ENCODE measurements at places on chromosomes 12 and 14.

DNA sequence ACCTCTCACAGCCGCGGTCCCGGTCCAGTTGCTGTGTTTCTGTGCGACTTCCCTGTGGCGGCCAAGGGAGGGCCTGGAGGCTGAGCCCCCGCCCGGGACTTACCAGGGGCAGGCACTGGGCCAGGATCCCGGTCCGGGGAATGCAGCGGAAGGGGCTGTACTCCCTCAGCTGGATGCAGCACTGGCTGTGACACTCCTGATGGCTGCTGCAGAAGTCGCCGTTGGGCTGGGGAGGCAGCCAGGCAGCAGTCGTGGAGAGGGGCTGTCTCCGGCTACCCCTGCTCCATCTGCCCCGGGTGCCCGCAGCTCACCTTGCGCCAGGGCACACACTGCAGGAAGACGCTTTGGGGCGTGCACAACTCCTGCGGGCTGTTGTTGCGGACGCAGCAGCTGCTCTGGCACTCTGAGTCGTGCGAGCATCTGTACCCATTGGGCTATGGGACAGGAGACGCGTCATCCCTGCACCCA lies 6.2 kb downstream of the LRCOL1 start:
- no peak for DNase-seq

GRCh38 chr12:105455261-105455660 lies 124.8 kb downstream of the C12orf75 start:
- DNase-seq = no peak

DNA sequence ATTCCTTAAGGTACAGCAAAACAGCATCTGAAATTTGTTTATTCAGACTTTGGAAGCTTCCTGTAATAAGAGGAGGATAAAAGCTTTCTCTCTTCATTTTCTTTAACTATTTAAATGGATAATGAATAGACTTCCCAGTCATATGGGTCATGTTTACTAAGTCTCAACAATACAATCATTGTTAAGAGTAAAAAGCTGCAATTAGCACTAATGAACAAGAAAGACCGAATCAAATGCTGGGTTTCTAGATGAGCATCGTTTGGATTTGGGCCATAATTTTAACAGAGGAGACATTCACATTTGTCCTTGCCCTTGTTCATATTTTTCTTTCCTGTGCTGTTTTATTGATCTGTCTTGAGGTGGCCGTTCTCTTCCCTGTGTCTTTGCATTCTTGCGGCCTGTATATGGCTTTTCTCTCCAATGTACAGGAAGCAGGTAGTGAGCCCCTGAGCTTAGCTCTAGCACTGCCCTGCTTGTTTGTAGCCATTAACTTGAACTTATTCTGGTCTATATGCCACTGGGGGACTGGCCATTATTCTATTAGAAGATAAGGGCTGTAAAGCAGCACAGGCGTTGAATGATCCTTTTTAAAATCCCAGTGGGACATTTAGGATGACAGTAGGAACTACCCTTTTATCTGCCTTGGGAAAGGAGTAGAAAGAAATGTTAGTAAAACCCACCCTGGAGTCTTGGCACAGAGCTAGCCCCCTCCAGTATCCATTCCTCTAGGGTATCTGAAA lies 34.6 kb downstream of the ABHD12B start:
- no peak for DNase-seq

DNA sequence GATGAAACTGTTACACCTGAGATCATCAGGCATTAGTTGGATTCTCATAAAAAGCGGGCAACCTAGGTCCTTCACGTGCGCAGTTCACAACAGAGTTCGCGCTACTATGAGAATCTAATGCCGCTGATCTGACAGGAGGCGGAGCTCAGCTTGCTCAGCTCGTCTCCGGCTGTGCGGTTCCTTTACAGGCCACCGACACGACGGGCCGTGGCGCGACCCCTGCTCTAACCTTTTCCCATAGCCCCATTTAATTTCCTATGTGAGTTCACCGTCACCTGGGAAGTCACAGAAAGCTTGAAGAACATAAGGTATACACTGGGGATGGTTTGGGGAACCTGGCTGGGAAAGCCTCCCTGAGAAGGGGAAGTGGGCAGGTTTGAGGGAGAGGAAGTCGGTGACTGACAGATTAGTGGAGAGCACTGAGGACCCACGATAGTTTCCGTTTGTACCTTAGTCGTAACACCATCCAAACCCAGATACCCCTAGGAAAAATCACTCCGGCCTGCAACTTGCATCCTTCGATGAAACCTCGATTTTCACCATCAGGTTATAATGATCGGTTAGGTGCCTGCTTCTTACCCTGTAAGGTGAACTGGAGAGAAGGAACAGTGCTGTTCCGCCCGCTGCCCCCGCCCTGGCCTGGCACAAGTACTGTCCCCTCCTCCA lies 2.8 kb upstream of the AAAS start:
- DNase-seq = peak; percentile 44

- no peak for DNase-seq
Measured at GRCh38 chr12:106791531-106791930, 17.0 kb downstream of the RIC8B start.

DNA sequence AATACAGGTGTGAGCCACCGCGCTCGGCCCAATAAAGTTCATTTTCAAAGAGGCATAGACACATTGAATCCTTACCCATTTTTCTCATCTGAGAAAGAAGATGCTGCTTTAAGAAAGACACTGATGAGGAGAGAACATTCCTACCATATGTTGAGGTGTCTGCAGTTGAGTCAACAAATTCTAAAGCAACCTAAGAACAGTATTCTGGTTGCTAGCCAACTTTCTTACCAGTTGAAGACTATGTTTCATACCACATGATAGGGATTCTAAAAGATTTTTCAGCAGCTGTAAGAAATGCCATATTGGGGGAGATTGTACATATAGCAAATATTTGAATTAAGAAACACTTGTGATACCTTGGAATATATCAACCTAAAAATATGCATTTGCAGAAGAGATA lies 160.1 kb downstream of the SRGAP1 start:
- no peak for DNase-seq

DNA sequence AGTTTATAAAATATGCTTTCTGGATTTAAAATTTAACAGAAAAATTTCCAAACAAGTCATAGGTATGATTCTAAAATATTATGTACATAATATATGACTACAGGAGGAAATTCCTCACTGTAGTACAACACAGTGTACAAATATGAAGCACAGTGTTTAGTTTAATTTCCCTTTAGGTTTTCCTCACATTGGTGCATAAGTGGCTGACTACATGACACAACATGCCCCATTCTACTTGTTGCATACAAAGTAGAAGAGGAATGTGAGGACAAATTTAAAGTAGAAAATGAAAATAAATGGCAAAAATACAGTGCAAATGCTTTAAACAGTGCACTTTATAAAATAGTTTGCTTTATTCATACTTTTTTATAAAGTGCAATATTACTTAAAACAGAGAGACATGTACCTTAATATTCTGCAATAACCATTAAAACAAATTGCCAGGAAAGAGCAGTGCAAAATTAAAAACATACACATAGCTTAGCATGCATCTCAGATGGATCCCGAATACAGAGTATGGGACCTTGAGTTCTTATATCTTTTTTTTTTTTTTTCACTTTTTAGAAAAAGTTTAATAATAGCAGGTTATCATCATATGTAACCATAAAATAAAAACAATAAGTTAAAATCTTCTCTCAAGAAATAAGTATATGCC lies 54.8 kb upstream of the TTC7B start:
- no peak for DNase-seq

DNA sequence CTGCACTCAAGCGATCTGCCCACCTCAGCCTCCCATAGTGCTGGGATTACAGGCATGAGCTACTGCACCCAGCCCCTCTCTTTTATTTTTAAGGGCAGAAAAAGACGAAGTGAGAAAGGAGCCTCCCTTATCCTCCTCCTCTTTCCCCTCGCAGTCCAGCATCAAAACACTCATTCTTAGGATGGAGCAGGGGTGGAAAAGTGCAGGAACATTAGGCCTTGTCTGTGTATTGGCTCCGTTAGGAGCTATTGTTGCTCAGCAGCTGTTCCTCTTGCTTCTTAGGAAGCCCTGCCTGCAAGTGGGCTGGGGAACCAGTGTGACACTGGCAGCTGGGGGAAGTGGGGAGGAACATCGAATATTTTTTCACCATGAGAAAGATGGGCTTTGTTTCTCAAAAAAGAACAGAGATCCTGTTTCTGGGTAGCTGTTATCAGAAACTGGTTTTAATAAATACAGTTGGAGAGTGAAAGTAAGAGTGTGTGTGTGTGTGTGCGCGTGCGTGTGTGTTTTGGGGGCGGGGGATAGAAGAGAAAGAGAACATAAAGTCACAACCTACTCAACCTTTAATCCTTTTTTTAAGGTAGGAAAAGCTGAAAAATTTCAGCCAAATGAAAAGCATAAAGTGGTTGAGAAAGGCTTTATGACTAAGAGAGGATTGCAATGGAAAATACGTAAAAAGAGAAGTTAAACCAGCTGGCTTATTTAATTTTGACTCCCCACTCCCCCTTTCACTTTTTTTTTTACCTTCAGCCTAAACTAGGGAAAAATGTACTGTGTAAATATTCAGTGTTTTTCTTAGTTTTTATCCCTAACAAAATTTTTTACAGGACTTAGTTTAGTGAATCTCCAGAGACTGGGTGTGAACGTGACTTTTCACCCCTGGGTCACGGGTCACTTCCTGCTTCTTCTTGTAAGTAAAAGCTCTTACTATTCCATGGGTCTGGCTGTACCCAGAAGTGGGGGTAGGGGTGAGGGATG lies 197.2 kb upstream of the PLEKHG7 start:
- DNase-seq = peak; percentile 32

DNA sequence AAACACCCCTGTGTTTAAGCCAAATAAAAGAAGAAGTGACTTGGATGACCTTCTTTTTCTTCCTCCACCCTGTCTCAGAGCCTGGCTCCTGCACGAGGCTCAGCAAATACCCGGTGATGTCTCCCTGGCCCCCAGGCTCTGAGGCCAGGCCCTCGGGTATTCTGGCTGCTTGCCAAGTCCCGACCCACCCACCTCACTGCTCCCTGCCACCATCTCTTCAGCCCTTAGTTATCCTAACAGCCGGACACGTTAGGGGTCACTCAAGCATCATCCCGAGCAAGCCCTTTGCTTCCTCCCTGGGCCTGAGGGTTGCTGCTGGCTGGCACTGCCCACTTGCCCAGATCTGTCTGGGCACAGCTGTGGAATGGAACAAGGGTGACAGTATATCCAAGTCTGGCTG lies 7.2 kb downstream of the RPS6KL1 start:
- DNase-seq = no peak

GRCh38 chr14:35969310-35969709 lies 143.2 kb downstream of the BRMS1L start:
- DNase-seq = no peak

GRCh38 chr14:58822856-58823255 lies 185.1 kb downstream of the DACT1 start:
- no peak for DNase-seq

- DNase-seq = no peak
Measured at GRCh38 chr12:2543801-2544200, 251.0 kb upstream of the FKBP4 start.

GRCh38 chr12:116714175-116714574 lies 23.7 kb downstream of the SPRING1 start:
- DNase-seq = no peak

DNA sequence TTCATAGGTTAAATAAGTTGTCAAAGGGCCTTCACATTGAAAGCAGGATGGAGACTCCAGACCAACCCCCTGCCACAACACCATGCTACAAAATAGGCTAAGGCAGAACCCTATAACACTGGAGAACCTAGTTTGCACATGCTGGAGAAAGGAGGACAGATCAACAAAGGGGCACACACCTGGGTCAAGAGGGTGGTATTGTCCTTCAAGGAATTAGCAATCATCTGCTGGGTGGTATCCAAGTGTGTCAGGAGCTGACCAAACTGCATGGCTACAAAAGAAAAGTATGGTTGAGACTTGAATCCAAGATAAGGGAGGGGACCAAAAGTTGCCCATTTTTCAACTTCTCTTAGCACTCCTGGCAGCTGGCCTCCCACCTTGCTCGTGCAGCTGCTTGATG lies 9.2 kb downstream of the MBD6 start:
- no peak for DNase-seq

- DNase-seq = no peak
Measured at GRCh38 chr14:72612041-72612440, 281.9 kb downstream of the DPF3 start.

GRCh38 chr12:22211128-22211527 lies 123.4 kb downstream of the ST8SIA1 start:
- DNase-seq = no peak

- no peak for DNase-seq
Measured at GRCh38 chr14:24074625-24075484, 3.5 kb downstream of the CPNE6 start.

DNA sequence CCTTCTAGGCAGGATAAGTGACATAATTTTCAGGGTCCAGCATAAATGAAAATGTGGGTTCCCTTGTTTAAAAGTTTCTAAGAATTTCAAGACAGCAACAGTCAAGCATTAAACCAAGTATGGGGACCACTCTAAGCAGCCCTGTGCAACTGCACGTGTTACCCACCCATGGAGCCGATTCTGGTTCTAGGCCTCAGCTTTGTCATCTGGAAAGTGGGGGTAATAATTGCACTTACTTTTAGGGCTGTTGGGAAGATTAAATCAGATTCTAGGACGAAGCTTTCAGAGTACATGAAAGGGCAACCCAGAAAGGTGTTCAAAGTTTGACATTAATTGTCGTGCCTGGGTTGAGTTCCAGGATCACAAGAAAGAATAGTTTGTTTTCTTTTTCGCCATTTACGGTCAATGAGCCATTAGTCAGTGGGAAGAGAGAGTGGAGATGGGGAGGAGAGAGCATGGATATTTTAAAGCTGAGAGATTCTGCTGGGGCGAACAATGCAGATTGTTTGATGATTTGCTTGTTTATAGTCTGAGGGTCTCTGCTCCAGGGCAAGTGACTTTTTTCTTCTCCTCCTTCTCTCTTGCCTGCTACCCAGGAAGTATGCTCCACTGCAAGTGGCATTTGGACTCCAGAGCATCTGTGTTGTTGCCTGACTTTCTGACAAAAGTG lies 10.7 kb upstream of the PPFIBP1 start:
- DNase-seq = no peak

GRCh38 chr12:6866163-6866919 lies 990 bp upstream of the TPI1 start:
- no peak for DNase-seq

GRCh38 chr14:97851428-97851995 lies 1054.3 kb downstream of the VRK1 start:
- no peak for DNase-seq

DNA sequence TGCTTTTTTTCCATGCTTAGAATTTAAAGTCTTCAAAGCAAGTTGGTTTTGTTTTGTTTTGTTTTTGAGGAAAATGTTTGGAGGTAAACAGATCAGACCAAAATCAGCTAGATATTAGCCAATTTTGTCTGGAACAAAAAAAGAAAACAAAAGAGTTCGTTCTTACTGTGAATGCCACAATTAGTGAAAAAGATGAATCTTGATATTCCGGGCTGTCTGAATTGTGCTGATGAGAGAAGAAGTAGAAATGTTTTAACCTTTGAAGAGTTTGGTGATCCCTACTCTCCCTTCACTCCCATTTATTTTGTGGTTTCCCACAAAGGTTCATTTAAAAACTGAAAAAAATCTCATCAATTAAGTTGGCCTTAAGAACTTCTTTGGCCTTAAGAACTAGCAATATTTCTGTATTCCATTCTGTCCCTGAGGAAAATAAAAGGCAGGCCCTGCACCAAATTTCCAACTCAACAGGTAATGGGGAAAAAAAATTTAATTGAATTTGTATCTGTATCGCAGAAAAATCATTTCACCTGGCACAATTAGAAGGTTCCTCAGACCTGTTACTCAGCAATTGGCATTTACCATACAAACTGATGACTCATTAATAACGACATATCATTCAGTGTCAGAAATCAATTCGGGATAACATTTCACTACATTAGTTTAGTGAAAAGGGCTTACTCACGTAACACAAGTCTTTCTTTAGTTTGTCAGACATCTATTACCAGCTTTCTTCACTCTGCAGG lies 562 bp upstream of the GLIPR1L2 start:
- DNase-seq = no peak

GRCh38 chr12:123763093-123763492 lies 992 bp downstream of the DNAH10 start:
- DNase-seq = no peak
